ENCODE measurements at places on chromosomes 13 and 19.

DNA sequence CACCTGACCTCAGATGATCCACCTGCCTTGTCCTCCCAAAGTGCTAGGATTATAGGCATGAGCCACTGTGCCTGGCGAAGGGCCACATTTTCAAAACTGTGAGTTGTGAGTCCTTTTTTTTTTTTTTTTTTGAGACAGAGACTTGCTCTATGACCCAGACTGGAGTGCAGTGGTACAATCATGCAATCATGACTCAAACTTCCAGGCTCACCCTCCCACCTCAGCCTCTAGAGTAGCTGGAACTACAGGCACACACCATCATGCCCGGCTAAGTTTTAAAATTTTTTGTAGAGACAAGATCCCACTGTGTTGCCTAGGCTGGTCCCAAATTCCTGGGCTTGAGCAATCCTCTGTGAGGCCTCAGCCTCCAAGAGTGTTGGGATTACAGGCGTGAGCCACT lies 3.8 kb upstream of the MYPOP start:
- peak; percentile 63 for DNase-seq

DNA sequence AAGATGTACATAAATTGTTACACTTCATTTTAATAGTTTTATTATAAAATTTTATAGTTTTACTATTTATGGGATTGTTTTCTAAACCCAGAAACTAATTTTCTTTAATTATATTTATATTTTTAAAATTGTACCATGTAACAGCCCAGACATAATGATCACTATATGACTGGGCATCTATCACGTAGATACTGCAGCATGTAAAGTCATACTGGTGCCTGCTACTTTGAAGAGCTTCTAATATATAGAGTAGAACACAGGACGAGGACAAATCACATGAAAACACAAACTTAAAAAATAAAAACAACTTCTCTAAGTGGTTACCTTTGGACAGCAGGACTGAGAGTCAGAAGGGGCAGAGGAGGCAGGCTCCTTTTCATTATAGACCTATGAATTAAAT lies 5.3 kb downstream of the ELF1 start:
- no peak for DNase-seq

DNA sequence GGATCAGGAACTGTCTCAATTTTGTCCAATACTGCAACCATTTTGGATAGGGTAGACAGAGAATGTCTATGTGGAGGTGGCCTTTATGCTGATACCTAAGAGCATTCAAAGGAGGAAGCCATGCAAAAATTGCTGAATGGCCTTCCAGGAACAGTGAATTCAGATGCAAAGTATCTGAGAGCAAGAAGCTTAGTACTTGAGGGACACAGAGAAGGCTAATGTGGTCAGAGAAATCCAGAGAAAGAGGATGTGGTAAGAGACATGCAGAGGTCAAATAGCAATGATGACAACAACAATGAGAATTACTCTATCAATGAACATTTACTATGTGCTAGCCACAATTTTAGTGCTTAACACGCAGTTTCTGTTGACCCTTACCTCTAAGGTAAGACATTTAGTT lies 785.6 kb upstream of the KLHL1 start:
- DNase-seq, result peak; percentile 0

GRCh38 chr13:108226184-108226583 lies 8.0 kb downstream of the ABHD13 start:
- no peak for DNase-seq

GRCh38 chr13:98133946-98134345 lies 8.9 kb upstream of the FARP1 start:
- DNase-seq, result no peak

DNA sequence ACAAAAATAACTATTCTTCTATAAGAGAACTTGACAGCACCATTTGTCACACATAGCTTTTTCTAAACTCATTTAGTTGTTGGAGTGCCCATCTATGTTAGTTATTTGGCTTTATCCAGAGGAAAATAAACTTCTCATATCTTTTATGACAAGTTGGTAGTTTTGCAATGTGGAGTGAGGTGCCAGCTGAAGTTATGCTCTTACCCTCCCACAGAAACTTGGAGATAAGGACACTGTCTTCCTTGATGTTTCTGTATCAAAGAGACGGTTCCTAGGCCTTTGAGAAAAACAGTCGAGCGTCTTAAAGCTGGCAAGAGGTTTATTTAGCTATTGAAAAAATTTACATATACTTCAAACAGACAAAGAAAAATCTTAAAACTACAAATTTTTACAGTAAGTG lies 1079.7 kb downstream of the SLITRK1 start:
- no peak for DNase-seq
